ENCODE measurements at places on chromosomes 4 and X. TPM values are rescaled to one million over a fixed set of nuclear protein-coding genes. Genes with fewer than 3 reads are reported as not detected.

VEGFC gene
- 19.2 TPM for total RNA-seq

CCDC110 gene
- total RNA-seq, result not detected

H2BW2 gene
- not detected for total RNA-seq

NPY1R gene
- total RNA-seq, result not detected

MED12 gene
- 18.1 TPM for total RNA-seq
